ENCODE measurements at places on chromosomes 6 and 20.
A peak's percentile ranks its signal among the peaks of the same experiment; 100 is the strongest.

DNA sequence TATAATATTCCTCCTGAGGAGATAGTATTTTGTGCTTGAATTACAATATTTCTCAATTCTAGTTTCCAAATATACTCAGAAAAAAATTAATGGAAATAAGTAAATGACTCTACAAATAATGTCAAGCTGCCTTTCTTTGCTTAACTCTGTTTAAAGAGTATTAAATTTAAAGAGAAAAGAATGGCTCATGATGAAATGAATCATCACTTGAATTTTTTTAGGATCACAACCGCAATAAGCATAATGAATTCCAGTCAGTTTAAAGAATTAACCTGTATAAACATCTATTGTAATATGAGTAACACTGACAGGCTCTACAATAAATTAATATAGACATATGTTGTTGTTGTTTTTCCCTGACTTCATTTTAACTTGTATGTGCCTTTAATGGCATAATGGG, 266.2 kb upstream of the ADGRB3 start:
- no peak for DNase-seq

GRCh38 chr6:110461376-110461775, 15.0 kb downstream of the SLC22A16 start:
- no peak for DNase-seq

DNA sequence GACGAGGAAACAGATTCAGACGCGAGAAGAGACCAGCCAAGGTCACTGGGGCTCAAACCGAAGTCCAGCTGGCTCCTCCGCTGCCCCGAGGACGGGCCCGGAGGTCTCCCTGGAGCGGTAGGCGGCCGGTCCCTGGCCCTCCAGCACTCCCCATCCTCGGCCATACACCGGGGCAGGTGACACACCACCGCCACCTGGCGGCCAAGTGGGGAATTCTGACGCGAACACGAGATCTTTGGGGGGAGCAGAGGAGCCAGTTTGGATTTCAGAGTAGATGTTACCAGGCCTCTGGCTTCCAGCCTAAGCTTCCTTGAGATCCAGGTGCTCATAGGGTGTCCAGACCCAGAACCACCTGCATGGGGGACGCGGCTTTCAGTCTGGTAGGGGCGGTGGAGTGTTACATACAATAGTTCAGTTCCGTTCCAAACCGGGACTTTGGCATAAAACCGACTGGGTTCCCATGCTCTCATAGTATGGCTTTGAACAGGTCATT, 16.1 kb downstream of the BPIFB1 start:
- peak; percentile 40 for DNase-seq

DNA sequence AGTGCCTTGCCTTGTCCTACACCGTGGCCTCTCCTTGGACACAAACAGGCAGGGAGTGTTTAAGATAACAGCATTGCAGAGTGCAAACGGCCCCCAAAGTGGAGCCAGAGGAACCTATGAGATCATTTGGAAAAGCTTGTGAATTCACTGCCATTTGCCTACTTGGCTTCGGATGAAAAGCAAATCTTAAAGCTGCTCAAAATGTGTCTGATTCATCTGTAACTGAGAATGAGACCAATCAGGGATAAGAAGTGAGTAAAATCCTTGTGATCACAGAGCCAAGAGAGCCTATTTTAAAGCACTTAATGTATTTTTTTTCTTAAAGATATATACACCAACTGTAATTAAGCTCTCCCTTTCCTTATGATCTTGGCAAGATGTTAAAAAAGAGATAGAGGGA, 65.7 kb upstream of the BACH2 start:
- DNase-seq: no peak

GRCh38 chr6:46849361-46849690, 56.1 kb downstream of the MEP1A start:
- no peak for DNase-seq

DNA sequence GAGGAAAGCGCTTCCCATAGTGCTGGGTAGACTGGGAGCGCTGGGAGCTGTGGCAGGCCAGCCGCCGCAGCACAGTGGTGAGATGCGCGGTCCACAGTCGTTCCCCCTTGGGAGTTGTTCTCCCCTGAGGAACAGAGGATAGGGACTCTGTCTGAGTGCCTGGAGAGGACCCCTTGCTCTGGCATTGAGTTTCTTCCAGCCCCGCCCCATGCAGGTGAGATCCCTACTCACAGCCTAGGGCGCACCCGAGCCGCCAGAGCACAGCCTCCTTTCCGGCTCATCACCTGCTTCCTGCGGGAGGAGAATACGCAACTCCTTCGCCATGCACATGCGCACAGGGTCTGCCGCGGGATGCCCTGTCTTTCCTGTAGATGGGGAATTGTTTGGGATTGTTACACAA, 140.6 kb downstream of the PACRG start:
- DNase-seq: no peak

DNA sequence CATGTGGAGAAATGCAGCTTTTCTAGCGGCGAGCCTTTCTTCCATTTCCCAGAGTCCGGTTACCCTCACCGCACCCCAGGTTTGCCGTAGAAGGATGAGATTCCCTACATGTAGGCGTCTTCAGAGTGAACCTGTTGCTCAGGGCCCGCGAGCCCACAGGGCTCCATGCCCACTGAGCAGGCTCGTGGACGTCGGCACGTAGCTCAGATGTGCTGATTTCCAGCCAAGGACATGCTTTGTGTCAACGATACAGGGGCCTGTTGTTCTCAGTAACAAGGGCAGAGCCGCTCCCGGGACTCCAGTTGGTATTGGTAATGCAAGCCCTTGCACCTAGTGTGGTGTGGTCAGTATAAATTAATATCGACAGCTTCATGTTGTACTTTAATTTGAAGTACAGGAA, 159.6 kb downstream of the MTHFD1L start:
- DNase-seq: no peak

GRCh38 chr20:48066851-48067250, 281.6 kb upstream of the SULF2 start:
- no peak for DNase-seq

- no peak for DNase-seq
Measured at GRCh38 chr6:157755746-157756411, 67.2 kb upstream of the SNX9 start.

- no peak for DNase-seq
Measured at GRCh38 chr20:50403565-50404418, 106.4 kb upstream of the PTPN1 start.

DNA sequence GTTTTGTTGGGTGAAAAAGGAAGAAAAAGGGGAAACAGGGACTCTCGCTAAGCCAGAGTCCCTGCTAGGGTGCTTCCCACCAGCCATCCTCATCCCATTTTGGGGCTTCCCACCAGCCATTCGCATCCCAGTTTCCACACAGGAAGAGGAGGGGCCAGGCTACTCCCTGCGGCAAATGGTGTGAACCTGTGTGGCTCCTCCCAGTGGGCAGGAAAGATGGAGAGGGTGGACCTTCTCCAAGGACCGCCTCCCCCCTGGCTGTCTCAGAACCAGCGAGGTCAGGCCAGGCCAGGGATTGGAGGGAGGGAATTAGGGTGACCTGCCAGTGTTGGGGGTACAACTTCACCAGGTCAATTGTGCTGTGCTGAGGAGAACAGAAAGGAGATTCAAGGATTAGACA, 326.9 kb downstream of the PACRG start:
- no peak for DNase-seq

DNA sequence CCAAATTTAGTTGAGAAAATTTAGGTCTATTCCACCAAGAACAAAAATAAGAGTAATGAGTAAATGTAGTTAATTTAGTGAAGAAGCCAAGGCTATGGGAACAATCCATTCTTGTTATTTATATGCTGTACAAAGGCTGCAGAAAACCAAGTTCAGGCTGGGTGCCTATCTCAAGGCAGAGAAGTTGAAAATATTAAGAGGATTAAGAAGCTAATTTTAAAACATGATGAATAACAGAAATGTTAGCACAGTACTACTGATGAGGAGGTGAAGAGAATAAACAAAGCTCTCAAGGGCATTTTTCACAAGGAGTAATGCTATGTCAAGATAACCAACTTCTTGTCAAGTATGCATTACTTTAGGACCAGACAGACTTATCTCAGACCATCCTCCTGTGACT, 68.6 kb downstream of the RCAN2 start:
- no peak for DNase-seq

DNA sequence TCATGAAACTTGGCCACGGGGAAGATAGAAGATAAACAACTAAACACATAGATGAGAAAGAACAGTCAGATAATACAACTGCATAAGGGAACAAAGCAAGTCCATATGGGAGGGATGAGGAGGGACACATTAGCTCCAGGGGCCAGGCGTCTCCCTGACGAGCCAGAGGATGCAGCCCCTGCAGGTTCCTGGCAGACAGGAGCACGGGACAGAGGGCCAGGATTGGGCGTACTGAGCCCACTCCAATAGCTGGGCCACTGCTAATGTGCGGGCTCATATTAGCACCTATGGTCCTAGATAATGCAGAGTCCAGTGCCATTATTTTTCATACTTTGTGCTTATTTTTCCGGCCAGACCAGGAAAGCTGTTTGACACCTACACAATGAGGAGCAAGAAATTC, 182.9 kb downstream of the ANKRD60 start:
- DNase-seq: no peak

All from stimulated activated CD8-positive, alpha-beta memory T cell treated with anti-CD3 and anti-CD28 coated beads, Interleukin-4, amount 100 ng/mL, for 4 hours (primary cell).